ENCODE measurements at places on chromosomes 3 and 15.

DNA sequence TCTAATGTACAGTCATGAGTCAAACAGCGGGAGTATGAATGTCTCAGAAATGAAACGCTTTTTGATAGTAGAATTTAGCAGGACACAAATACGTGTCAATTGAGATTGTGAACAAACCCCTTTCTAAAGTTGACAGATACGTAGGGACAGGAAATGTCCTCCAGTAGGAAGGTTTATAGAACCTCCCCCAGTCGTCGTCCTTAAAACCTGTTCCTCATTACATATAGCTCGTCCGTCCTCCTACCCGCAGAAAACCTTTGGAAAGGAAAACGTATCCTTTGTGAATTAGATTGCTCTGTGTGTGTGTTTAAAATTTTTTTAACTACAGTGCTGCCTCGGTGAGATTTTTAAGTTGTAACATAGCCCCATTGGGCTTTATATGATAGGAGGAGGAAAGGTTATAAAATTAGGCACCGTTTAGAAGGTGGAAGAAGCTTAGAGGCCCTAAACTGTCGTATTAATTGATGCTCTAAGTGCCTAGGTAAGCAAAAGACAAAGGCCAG is 4.1 kb downstream of the UBE2E1 start:
- no peak for DNase-seq

DNA sequence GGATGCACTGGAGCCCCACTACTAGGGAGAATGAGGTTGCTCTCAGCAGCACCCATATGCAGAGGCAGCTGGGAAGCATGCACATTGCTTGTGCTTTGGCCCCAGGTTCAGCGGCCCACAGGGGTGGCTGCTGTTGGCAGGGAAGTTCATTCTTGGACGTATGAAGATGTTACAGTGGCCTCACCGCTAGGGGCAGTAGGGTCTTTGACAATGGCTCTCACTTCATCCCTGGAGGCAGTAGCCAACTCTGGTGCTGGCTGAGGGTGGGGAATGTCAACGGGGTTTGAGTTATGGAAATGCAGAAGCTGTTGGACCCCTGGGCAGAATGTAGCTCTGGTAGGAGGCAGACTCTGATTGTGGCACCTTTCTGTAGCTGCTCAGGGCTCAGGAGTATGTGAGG is 279.9 kb downstream of the SCAPER start:
- no peak for DNase-seq

DNA sequence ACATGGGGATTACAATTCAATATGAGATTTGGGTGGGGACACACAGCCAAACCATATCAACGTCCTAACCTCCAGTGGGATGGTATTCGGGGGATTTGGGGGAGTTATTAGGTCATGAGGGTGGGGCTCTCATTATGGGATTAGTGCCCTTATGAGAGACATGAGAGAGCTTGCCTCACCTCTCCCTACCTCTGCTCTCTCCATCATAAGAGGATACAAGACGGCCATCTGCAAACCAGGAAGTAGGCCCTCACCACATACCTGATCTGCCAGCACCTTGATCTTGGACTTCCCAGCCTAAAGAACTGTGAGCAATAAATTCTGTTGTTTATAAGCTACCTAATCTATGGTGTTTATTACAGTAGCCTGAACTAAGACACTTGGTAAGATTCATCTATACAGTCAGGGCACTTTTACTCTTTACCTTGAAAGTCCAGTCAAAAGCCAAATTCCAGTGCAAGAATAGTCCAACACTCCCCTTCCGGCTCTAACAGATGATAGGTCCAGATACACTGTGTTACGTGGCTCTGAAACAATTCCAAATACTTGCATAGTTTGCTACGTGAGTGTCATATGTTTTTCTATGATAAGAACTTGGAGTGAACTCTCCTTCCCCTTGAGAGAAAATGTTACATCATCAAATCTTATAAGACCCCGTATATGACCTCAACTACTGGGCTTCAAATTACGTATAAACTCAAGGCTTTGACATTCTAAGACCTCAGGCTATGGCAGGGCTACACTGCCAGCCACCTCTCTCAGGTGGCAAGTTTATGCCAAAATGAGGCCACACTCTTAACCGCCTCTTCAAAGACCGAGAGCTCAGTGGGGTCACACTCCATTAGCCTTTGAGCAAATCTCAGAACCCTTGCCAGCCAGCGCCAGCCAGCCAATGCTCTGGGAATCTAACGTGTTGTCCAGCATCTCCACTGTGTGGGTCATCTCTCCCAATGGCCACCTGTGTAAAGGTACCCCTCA is 129.9 kb downstream of the XXYLT1 start:
- no peak for DNase-seq

GRCh38 chr3:65109966-65110500 is 422.2 kb upstream of the ADAMTS9 start:
- no peak for DNase-seq

DNA sequence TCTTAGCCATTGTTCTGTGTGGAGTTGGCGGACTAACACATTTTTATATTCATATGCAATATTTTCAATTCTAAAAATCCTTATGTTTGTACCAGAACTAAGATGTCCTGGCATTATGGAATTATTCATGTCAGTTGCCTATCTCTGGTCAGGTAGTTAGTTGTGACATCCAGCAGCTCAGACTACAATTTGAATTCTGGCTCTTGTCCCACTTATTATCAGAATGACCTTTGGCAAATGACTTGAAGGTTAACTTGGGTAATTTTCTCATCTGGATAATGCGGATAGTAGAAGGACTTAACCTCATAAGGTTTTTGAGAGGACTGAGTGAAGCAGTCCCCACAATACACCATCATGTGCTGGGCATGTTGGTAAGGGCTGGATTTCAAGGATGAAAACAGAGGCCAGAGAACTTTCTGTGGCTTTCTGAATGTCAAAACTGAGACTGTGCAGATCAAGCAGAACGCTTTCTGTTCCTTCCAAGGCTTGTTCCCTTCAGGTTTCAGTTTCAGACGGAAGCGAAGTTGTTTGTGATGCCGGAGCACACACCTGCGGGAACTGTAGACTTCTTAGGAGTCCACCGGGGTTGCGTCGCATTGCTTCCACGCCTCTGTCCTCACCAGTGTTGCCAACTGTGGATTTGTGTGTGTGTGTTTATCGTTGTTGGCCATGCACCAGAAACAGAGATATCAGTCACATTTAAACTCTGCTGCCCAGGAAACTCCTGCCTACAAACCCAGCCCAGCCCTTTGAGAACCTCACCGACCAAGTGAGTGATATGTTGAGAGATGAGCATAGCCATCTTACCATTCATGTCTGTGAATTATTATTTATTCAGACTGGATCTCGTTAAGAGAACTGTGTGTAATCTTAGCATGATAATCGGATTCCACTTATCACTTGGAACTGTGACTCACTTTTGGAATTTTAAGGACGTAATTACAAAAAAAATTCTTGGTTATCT is 76.0 kb downstream of the PTPRG start:
- no peak for DNase-seq

DNA sequence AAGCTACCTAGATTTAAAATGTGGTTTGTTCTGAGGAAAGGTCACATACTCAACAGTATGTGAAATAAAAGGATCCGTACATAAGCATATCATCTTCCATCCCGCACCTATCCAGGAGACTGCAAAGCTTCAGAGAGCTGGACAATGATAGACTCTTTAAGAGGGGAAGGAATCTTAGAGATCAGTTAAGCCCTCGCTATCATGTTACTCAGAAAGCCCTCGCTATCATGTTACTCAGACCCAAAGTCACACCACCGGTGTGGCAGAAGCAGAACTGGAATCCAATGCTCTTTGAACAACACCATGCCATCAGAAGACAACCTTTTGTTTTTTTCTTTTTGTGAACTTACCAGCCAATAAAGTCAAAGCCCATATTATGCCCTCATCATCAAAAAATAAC is 5.8 kb downstream of the ANO10 start:
- DNase-seq, result no peak

- no peak for DNase-seq
Observed at GRCh38 chr15:31606931-31607497, 280.4 kb downstream of the KLF13 start.

- no peak for DNase-seq
Observed at GRCh38 chr3:148178503-148178902, 519.2 kb upstream of the AGTR1 start.

DNA sequence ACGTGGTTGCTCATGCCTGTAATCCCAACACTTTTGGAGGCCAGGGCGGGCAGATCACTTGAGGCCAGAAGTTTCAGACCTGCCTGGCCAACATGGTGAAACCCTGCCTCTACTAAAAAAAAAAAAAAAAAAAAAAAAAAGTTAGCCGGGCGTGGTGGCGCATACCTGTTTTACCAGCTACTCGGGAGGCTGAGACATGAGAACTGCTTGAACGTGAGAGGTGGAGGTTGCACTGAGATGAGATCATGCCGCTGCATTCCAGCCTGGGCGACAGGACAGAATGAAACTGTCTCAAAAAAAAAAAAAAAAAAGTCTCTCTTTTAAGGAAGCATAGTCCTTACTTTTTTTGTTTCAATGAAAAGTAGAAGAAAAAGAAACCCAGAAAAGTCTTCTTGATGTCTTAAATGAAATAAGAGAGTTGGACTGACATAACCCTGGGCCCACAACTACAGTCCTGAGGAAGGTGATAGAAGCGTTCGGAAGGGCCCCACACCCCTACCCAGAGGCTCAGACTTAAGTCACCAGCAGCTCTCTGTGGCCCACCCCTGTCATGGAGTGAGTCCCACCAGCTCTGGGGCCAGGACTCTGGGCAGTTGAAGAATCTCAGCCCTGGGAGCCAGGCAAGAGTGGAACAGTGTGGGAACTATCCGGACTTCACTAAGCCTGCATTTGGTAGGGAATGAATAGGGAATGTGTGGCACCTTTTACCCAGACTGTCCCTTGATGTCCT is 2.6 kb downstream of the NME9 start:
- no peak for DNase-seq

GRCh38 chr15:33226559-33227181 is 32.2 kb upstream of the FMN1 start:
- no peak for DNase-seq

DNA sequence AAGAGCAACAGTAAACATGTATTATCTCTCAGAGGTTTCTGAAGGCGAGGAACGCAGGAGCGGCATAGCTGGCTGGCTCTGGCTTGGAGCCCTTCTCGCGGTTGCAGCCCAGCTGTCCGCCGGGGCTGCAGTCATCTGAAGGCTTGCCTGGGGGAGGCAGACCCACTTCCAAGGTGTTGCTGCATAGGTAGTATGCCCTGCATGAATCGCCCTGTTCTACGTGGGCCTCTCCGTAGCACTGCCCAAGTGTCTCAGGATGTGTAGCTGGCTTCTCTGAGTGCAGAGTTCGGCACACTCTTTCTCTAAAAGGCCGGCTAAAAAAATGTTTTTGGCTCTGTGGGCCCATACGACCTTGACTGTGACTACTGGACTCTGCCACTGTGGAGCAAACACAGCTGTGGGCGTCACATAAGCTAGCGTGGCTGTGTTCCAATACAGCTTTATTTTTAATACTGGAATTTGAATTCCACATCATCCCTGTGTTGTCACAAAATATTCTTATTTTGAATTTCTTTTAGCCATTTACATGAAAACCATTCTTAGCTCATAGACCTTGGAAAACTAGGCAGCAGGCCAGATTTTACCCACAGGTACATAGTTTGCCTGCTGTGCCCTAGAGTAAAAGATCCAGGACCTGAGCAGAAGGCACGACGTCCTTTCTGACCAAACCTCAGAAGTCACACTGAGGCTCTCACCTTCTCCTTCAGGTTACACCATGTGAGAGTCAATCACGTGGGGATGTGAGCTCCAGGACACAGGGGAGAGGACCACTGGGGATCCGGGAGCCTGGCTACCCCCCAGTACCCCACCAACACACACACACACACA is 55.9 kb downstream of the PGPEP1L start:
- DNase-seq, result no peak

DNA sequence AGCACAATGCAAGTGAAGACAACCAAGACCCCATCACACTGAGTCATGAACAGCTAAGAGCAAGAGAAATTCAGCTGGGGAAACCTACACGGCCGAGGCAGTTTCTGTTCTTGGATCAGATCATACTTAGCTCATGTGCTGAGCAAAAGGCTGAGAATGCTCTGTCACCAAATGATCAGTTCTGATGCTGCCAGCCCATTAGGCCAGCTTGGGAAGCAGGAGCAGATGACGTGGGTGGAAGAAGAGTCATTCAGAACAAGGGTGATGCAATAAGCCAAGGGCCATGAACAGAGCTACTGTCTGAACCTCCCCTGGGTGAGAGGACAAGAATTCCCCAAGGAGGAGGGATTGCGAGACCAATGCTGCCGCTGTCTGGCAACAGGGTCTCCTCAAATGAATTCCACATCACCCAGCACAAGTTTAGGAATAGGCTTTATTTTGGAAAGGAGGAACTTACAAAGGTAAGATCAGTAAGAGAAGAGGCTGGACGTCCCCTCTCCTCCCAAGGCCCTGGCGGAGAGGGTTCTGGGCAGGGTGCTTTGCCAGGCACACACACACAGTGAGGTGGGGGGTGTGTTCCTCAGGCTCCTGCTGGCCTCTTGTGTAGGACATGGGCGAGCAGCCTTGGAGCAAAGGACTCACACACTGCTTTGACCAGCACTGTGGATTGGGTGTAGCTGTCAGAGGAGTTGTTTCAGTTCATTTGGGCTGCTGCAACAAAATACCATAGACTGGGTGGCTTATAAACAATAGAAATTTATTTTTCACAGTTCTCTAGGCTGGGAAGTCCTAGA is 65.6 kb upstream of the CTXND1 start:
- DNase-seq, result no peak

DNA sequence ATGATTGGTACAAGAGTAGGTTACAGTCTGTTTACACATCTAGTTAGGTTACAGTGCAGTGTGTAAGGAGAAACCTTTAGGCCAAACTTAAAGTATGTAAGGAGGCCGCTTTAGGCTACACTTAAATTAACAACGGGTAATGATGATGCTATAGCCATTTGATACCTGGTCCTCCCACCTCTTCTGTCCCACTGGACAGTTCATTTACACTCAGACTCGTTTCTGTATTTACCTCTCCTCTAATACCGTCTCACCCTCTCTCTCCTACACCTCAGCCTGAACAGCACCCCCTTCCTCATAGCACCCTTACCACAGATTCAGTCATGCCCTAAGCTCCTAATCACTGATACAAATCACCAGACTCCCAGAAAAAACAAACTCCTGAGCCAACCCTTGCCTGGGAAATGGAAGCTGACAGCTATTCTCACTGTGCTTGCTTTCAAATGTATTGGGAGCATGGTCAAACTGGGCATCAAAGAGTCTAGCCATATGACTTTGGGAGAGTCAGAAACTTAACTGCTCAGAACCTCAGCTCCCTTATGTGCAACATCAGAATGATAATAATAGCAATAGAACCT is 241.3 kb upstream of the SETMAR start:
- no peak for DNase-seq

- no peak for DNase-seq
Observed at GRCh38 chr15:54618120-54618519, 578.6 kb downstream of the RSL24D1 start.
